ENCODE measurements at places on chromosomes 11 and 22. TPM values are rescaled to one million over a fixed set of nuclear protein-coding genes. Genes with fewer than 3 reads are reported as not detected.

GRCh38 chr11:134293119-134294113 lies 17.2 kb downstream of the GLB1L3 start:
- H3K36me3 ChIP-seq, result no peaks in the 10 kb centered on the region
- H3K4me3 ChIP-seq, result no peak overlapping the region
- H3K4me1 ChIP-seq, result peaks cover 4% of the 10 kb centered on the region
- peaks cover 3% of the 10 kb centered on the region for H3K27me3 ChIP-seq
- no peak for DNase-seq

The GCAT gene
- total RNA-seq, result 7.4 TPM

DNA sequence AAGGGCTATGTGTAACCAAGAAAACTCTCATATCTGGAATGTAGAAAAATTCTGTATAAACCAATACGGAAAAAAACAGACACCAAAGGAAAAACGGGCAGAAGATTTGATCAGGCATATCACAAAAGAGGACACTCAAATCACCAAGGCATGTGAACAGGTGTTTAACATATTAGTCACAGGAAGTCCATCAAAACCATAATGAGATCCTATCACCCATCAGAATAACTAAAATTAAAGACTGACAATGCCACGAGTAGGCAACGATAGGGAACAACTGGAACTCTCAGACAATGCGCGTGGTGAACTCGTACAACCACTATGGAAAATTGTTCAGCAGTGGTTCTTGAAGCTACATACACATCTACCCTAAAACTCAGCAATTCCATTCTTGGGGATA lies 94.5 kb downstream of the MICAL3 start:
- peaks cover 35% of the 10 kb centered on the region for H3K4me1 ChIP-seq
- H3K27ac ChIP-seq, result no peak overlapping the region
- H3K27me3 ChIP-seq, result no peaks in the 10 kb centered on the region
- no peaks in the 10 kb centered on the region for H3K36me3 ChIP-seq

The LDHAL6A gene
- not detected for total RNA-seq

DNA sequence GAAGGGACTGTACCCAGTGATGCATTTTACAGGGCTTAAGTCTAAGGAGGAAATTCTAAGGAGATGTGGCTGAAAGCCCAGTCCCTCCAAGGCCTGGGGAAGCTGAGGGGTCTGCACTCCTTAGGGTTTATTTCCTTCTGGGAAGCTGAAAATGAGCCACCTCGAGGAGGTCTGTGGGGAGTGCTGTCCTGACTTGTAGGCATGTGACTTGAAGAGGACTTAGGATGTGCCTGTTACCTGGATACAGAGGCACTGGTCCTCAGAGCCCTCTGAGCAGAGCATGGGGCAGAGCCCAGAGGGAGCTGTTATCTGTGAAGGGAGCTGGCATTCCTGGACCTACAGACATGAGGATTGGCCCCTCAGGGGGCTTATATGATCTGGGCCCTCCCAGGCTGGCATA lies 77.1 kb downstream of the TP53I11 start:
- H3K27me3 ChIP-seq, result peaks cover 9% of the 10 kb centered on the region
- H3K27ac ChIP-seq, result no peak overlapping the region
- DNase-seq, result no peak
- H3K4me3 ChIP-seq, result no peak overlapping the region
- H3K36me3 ChIP-seq, result no peaks in the 10 kb centered on the region

DNA sequence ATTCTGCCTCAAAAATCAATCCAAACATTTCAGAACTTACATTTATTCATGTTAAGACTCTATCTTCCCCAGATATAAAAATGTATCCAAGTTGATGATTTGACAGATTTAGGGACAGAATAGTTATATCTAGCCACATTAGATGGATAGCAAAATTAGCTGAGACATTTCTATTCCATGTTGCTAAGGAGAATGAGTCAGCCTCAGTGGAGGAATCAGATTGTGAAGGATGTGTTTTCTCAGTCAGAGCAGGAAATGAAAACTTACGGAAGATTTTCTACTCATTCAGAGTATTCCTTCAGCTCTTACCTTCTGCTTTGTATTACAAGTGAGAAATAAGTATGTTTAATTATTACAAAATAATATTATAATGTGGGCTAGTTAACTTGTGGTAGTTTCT lies 556.3 kb upstream of the ANO3 start:
- no peaks in the 10 kb centered on the region for H3K4me1 ChIP-seq
- H3K27ac ChIP-seq, result no peak overlapping the region
- H3K27me3 ChIP-seq, result no peaks in the 10 kb centered on the region

- H3K4me3 ChIP-seq, result no peak overlapping the region
- H3K27ac ChIP-seq, result no peak overlapping the region
- no peak for DNase-seq
- H3K4me1 ChIP-seq, result no peaks in the 10 kb centered on the region
- H3K27me3 ChIP-seq, result peaks cover 7% of the 10 kb centered on the region
These were observed 498.0 kb downstream of the BRD1 start for GRCh38 chr22:49329636-49330035.

The HMOX1 gene
- total RNA-seq, result 11.5 TPM

- H3K36me3 ChIP-seq, result peaks cover 2% of the 10 kb centered on the region
- no peak overlapping the region for H3K27ac ChIP-seq
- DNase-seq, result no peak
These were observed 41.3 kb downstream of the NARS2 start for GRCh38 chr11:78533399-78533798.

- no peak overlapping the region for H3K27ac ChIP-seq
- H3K27me3 ChIP-seq, result no peaks in the 10 kb centered on the region
- H3K4me1 ChIP-seq, result no peaks in the 10 kb centered on the region
- H3K4me3 ChIP-seq, result no peak overlapping the region
- no peaks in the 10 kb centered on the region for H3K36me3 ChIP-seq
These were observed 121.3 kb upstream of the SERPIND1 start for GRCh38 chr22:20652582-20652981.

The DRAP1 gene
- total RNA-seq, result 74.4 TPM

The FIBIN gene
- total RNA-seq, result 48.0 TPM

DNA sequence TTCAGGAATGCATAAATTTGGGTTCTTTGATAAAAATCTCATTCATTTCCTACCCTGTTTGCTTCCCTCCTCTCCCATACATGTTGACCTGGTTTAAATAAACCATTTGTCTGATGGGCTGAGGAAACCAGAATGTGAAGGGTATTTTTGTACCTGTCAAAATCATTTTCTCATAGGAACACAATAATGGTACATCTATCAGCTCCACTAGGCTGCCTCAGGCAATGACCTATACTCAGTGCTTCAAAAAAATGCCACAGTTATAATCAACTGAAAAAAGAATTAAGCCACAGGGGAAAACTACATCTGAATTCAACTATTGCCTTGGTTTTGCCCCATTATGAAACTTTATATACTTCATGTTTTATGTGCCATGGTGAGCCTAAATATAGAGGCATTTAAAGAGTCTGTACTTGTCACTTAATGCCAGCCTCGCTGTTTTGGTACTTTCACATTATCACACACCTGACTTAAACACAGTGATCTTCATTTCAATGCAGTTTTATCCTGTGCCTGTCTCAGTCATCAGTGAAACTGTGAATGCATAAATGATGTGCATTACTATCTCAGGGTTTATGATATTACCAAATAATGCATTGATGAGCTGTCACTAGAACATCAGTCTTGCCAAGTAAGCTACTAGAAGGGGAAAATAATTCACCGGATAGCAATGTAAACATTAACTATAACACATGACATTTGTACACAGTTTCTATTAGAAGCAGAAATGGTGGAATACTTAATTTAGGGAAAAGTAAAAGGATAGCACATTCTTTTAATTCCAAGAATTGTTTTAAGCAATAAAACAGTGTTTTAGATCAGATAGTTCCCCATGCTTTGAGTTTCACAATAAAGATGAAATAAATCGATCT lies 92.7 kb downstream of the MSANTD4 start:
- H3K36me3 ChIP-seq, result no peaks in the 10 kb centered on the region
- H3K4me3 ChIP-seq, result no peak overlapping the region
- no peak overlapping the region for H3K27ac ChIP-seq
- no peak for DNase-seq

The TKFC gene
- 13.3 TPM for total RNA-seq

The TNKS1BP1 gene
- total RNA-seq, result 67.2 TPM

- DNase-seq, result peak; percentile 51
- no peaks in the 10 kb centered on the region for H3K4me1 ChIP-seq
These were observed 33.4 kb upstream of the PTPRJ start for GRCh38 chr11:47946682-47947559.

DNA sequence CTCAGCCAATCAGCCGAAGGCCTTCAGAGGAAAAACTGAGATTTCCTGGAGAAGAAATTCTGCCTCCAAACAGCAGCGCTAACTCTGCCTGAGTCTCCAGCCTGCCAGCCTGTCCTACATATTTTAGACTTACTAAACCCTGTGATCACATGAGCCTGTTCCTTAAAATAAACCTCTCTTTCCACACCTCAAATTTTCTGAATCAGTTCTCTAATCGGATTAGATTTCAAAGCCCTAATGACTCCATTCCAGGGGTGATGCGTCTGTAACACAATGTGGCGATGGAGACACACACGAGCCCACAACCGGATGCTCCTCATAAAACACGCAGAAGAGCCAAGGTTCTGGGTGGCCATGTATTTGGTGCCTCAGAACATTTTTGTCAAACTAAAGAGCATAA lies 1371.2 kb downstream of the BRD1 start:
- no peak overlapping the region for H3K4me3 ChIP-seq
- no peak overlapping the region for H3K27ac ChIP-seq
- H3K36me3 ChIP-seq, result no peaks in the 10 kb centered on the region
- H3K27me3 ChIP-seq, result peaks cover 8% of the 10 kb centered on the region
- no peaks in the 10 kb centered on the region for H3K4me1 ChIP-seq

- no peaks in the 10 kb centered on the region for H3K27me3 ChIP-seq
- no peaks in the 10 kb centered on the region for H3K4me1 ChIP-seq
- DNase-seq, result no peak
- H3K36me3 ChIP-seq, result no peaks in the 10 kb centered on the region
These were observed 262.9 kb upstream of the DDI1 start for GRCh38 chr11:103773537-103773936.

Data from muscle of leg (tissue), 16 donors.